ENCODE measurements at places on chromosomes 12 and 14. TPM values are rescaled to one million over a fixed set of nuclear protein-coding genes. Genes with fewer than 3 reads are reported as not detected.

DNA sequence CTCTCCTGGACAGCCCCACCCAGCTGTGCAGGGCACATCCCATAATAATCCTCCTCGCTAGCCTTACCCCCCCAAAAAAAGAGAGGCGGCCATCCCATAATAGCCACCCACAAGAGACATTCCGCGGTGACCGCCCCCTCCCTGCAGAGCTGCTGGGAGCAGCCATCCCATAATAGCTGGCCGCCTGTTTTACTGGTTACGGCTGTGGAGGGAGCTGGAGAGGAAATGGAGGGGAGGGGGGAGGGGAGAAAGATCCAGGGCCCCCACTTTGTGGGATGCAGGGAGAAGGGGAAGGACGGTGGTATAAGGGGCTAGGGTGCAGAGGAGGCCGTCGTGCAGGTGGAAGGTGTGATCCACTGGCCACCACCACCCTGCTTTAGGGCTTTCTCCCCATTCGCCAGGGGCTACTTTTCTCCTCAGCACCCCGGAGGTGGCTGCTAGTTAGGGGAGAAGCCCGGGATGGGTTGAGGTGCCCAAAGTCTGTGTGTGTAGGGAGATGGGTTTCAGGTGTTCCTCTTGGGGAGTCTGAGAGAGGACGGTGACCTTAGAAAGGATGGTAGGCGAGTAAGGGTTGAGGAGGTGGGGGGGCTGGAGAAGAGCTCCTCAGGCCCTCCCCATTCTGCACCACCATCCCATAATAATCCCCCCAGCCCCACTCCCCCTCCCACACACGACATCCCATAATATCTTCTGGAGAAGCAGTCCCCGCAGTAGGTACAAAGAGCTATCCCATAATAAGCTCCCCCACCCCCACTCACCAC is 6.0 kb upstream of the CHD4 start:
- peak; percentile 76 for DNase-seq

- DNase-seq, result no peak
Observed at GRCh38 chr14:74841230-74842207, 34.4 kb downstream of the PROX2 start.

GRCh38 chr12:132279930-132280329 is 49.5 kb downstream of the GALNT9 start:
- DNase-seq, result no peak

DNA sequence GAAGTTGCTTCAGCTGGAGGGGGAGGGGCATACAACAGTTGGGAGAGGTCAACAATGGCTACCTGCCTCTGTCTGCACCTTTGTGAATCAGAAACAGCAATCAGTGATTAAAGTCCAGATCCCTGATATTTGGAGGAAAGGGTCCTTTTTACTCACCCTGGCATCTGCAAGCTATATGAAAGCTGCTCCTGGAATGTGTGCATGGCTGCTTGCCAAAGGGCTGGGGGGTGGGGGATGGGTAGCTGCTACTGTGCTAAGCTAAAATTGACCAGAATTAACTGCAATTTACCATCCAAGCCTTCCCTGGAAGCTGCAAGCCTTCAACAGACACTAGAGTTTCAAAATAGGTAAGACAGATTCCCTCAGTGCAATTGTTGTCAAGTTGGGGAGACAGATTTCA is 13.5 kb upstream of the GTF2A1 start:
- peak; percentile 51 for DNase-seq

GRCh38 chr12:45713078-45713477 is 16.4 kb upstream of the ARID2 start:
- DNase-seq, result peak; percentile 62

DNA sequence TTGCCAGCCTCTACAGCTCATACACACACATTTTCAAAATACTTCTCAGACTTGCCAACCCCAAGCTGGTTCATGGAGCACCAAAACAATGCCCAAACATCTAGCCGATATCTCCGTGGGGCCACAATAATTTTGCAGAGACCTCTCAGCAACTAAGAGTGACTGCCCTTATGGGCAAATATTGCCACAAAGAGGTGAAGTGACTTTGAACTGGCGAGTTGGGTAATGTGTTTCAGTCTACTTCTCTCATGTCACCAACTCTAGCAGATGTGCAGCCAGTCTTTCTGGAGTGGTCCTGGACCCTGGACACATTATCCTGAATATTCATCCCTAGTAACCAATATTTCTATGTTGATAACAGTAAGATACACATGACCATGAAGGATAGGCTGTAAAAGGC is 290.3 kb downstream of the EMP1 start:
- DNase-seq, result no peak

DNA sequence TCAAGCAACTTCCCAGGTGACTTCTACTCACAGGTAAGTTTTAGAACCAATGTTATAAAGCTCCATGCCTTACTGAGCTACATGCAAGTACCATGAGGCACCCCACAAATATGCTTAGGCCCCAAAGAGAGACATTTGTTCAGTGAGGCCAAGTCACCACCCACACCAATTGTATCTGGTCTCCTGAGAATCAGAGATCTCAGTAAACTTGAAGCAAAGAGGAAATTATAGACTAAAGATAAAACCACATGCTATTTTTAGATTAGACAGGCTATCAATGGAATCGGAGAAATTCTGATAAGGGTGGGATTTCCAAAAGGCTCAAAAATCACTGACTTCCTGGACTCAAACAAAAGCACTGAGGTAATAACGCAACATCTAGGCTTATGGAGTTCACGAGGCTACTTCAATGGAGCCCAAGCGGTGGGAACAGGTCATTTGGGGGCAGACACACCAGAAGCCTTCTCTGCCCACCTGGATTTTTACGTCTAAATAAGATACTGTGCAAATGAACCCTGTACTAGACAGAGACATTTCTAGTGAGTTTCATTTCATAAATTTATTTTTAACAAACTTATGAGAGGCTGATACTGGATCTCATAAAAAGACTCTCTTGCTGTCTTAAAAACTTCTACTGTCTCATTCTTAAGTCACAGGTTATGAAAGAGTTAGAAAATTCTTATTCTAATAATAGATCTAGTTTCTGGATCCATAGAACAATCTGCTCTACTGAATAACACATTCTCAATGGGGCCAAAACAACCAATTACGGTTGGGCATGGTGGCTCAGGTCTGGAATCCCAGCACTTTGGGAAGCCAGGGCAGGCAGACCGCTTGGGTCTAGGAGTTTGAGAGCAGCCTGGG is 7.7 kb downstream of the SLC15A4 start:
- no peak for DNase-seq

GRCh38 chr14:56422221-56422620 is 157.4 kb upstream of the TMEM260 start:
- DNase-seq, result no peak

DNA sequence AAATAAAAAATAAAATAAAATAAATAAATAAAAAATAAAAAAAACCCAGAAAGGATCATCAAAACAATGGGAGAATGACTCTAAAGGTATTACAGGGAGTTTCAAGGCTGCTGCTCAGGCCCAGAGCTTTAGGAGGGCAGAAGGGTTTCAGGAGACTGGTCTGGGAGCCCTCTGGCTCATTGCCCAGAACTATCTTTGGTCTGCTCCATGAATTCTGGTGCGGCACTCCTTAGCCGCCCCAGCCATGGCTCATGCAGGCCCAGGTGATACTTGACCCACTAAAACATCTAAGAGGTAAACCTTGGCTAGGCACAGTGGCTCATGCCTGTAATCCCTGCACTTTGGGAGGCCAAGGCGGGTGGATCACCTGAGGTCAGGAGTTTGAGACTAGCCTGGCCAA is 14.7 kb upstream of the TMED10 start:
- DNase-seq, result no peak

DNA sequence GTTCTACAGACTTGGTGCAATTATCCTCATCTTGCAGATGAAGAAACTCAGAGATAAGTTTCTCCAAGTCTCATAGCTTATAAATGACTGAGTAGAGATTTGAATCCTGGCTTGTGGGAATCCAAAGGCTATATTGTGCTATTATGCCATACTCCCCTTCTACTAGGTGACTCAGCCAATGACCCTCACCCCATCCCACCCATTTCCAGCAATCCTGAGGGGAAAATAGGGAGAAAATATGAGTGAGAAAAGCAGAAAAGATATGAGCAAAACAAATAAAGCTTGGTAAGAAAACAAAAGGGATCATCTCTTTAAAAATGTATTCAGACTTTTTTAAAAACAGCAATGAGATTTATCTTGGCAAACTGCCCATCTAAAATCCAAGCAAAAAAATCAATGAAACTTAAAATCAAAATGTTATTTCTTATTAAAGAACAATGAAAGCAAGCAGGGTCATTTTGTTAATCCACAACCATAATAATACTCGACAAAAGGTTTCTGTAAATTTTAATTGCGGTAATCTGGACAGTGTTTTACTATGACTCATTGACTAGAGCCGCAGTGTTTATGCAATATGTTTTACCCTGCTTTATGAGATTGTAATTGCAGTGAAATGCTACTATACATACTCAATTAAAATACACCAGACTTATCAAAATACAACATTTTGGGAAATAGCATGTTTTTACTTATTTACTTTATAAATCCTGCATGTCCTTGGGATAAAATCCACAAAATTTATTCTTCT is 13.1 kb upstream of the LGR5 start:
- no peak for DNase-seq

DNA sequence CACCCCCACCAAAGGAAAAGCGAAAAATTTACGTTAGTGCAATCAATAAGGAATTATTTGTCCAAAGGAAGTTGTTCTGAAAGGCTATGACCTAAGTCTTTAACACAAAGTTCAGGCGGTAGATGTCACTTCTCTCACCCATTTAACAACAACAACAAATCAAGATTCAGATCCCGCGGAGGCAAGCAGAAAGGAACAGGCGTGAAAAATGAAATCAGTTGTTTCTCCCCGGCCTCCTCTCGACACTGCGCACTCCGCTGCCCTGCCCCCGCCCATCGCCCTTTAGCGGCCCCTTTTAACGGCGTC is 1.4 kb downstream of the DENND5B start:
- no peak for DNase-seq

DNA sequence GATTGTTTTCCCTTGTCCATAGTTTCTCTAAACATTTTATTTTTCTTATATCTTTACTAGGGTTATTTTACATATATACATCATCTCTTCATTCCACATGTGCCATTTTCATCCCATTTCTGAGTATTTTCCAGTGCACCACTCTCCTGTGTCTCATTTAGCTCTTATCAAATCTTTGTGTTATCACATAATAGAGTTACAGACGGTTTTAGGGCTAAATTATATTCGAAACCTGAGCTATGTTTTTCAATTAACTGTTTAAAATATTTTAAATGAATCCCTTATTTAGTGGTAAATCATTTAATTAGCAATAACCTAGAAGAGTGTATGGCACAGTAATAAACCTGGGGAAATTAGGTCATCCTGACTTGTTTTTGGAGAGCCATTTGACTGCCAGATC is 160.4 kb upstream of the DCN start:
- no peak for DNase-seq

GRCh38 chr12:130754234-130754901 is 38.3 kb upstream of the RIMBP2 start:
- DNase-seq, result no peak

GRCh38 chr14:76109087-76109880 is 42.4 kb upstream of the GPATCH2L start:
- DNase-seq, result peak; percentile 15

DNA sequence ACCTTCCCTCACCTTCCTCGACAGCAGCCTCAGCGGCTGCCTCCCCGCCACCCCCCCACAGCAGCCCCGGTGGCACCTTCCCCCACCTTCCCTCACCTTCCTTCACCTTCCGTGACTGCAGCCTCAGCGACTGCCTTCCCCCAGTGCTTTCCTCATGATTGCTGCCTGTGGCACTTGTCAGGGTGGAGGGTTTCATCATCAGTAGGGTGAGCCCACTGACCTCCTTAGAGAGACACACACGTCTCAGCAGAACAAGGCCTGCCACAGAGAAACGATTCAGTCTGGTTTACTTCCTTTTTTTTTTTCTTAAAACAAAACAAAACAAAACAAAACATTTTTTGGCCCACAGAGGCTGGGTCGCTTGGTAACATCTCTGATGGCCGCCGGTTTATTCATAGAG is 75.0 kb downstream of the EP400 start:
- DNase-seq, result no peak

GRCh38 chr12:130281153-130281799 is 56.4 kb upstream of the PIWIL1 start:
- no peak for DNase-seq

Gene LRP1-AS
- not detected for total RNA-seq

Gene KRT84
- total RNA-seq, result not detected

Gene DBX2
- total RNA-seq, result not detected

Gene NRXN3
- total RNA-seq, result not detected

Gene ADAM21
- total RNA-seq, result 1.3 TPM

Gene FSCB
- total RNA-seq, result not detected

Gene SIX6
- total RNA-seq, result not detected

All from LHCN-M2 (cell line).